ENCODE measurements at places on chromosomes 16 and 17.

DNA sequence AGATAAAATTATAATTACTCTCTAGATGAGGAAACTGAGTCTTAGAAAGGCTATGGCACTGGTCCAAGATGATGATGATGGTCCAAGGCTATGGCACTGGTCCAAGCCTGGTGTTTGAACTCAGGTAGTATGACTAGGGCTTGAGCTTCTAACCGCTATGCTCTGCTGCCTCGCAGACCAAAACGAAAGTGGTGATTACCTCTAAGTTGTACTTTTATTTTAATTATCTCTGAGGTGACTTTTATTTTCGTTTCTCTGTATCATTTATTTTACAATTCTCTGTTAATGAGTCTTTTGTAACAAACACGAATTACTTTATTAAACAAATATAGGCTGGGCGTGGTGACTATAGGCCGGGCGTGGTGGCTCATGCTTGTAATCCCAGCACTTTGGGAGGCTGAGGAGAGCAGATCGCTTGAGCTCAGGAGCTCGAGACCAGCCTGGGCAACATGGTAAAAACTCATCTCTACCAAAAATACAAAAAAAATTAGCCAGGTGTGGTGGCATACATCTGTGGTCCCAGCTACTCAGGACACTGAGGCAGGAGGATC lies 5.6 kb downstream of the REXO5 start:
- no peak for DNase-seq

- DNase-seq: no peak
These were observed 519.3 kb downstream of the HAPSTR1 start for GRCh38 chr16:9610727-9611126.

DNA sequence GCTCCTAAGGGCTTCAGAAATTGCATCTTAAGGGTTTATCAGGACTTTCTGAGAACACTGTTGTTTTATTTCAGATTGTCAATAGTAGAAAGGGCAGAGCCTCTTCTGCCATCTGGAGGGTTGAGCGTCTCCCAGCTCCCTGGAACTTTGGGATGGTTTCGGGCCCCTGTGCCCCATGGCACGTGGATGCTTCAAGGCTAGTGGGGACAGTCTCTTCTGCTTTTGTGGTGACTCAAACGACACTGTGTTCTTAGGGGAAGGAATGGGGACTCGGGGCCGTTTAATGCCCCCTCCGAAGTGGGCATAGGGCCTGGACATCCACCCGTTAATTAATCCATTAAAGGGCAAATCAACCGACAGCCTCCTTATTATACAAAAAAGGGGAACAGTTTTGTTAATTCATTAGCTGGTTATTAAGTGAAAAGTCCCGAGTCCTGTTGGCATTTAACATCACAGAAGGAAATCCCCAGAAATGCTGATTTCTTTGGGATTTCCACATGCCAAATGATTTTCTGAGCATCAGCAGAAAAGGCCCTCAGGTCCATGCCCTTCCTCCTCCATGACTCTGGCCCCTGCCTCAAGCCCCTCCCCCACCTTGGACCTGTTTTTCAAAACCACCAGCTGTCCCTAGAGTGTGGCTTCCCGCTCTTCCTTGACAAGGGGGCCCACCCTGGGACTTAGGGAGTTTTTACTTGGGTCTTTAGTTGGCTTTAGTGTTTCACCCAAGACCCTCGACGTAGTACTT lies 68.7 kb downstream of the ARSG start:
- no peak for DNase-seq

DNA sequence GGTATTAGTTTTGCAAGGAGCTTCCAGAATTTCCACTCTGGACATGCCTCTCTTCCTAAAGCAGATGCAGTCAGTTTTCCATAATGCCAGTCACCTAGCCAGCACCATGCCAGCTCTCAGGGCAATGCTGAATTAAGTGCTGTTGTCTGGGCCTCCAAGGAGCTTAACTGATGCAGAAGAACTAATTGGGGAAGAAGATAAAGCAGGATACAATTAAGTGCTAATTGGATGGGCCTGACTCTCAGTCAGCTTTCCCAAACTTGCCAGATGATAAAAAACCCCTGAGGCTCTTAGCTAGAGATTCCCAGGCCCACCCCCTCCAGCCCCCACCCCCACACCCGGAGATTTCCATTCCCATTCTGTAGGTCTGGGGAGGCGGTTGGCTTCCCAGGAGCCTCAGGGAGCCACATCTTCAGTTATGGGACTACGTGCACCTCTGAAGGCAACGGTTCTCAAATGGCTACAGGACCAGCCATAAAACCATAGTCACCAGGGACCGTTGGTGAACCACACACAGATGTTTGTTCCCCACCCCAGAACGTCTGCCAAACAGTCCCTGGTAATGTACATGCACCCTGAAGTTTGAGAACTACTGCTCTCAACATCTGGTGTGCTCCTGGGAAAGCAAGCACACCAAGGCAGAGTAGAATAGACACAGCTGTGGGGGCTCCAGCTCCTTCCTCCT lies 499.1 kb upstream of the CDH5 start:
- no peak for DNase-seq

- DNase-seq: no peak
These were observed 38.2 kb downstream of the MARF1 start for GRCh38 chr16:15604460-15605440.

DNA sequence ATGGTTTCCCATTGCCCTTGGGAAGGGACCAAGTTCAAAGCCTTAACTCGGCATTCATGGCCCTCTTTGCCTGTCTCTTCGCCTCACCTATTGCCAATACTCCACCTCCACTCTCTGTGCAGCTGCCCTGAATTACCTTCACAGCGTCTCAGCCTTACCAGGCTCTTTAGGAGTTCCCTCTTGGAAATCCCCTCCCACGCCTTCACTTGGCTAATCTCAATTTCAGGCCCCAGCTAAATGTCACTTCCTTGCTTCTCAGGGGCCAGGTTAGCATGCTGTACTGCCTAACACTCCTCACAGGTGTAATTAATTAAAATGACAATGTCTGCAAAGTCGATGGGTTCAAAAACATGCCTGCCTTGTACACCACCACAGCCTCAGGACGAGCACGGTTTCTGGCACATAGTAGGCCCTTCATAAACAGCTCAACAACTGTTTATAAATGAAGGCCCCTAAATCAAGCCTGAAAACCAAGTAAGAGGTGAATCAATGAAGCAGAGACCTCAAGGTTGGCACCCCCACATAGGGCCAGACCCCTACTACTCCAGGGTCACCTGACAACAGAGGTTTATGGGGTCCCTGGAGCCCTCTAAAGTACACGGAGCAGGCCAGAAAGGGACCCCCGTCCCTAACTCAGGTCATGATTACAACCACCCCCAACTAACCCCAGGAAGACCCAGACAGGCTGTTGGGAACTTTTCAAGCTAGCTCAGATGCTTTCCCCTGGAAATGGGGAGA lies 11.2 kb upstream of the EEF2K start:
- DNase-seq: no peak

All from activated CD4-positive, alpha-beta T cell treated with anti-CD3 and anti-CD28 coated beads, Interleukin-2, Interleukin-4, amounts not matched to agents 100 ng/mL and 50 ng/mL, durations not matched to agents 16 hours and 8 hours (primary cell).